ENCODE measurements at places on chromosomes 3 and 15.

GRCh38 chr3:125602752-125603649 lies 7.7 kb upstream of the OSBPL11 start:
- no peak for DNase-seq

GRCh38 chr3:131194816-131195215 lies 168.1 kb downstream of the NEK11 start:
- DNase-seq, result no peak

DNA sequence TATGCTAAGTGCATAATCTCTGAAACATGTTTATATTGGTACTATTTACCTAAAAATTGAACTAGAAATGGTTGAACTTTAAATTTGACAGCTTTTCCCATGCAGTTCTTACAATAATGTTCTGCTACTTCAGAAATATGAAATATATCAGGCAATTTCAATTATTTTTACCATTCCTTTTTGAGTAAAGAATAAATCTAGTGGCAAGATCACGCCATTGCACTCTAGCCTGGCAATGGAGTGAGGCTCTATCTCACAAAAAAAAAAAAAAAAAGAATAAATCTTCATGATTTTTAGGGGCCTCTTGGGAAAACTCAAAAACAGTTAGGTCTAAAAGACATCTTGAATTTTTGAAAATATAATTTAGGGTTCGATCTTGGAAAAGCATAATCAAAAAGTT lies 10.6 kb upstream of the DNAAF4 start:
- no peak for DNase-seq

DNA sequence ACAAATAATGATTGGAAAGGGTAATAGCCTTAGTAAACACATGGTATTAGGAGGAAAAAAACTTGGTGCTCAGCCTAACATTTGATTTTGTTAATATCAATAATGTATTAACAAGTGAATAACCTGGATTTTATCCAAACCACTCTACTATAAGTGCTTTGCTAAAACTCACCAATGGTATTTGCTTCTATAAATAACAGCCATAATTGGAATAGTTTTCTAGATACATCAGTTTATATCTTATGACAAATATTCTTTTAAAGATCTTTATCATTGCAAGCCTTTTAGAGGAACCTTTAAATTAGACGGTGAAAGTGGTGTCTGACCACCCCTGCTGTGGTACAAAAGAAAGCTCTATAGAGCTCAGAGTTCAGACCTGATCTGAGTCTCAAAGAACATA lies 123.9 kb downstream of the SHOX2 start:
- DNase-seq, result no peak

GRCh38 chr3:55661141-55661540 lies 174.0 kb upstream of the WNT5A start:
- DNase-seq, result no peak

DNA sequence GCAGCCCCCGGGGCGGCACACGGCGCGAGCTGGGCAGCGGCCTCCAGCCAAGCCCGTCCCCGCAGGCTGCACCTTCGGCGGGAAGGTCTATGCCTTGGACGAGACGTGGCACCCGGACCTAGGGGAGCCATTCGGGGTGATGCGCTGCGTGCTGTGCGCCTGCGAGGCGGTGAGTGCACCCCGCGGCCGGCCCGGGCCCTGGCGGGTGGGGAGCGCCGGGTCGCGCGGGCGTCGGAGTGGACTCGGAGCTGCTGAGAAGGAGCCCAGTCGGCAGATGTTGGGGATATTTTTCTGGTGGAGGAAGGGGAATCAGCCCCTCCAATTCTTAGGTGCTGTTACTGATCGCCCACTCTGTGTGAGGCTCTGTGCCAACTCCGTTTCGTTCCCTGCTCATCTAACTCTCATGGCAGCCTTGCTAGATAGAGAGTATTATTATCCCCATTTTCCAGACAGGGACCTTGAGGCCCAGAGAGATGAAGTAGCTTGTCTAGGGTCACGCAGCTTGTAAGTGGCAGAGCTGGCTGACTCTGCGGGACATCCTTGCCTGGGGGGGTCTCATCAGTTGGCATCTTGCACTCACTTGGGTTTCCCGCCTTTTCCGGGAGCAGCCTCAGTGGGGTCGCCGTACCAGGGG lies 890 bp downstream of the CHRD start:
- DNase-seq, result no peak

- DNase-seq, result peak; percentile 30
These were observed at the start of gene ZBTB38 for GRCh38 chr3:141368062-141368924. ZBTB38 (plus strand) TSS chr3:141368504; CDS start chr3:141442389, 73,885 bp downstream.

DNA sequence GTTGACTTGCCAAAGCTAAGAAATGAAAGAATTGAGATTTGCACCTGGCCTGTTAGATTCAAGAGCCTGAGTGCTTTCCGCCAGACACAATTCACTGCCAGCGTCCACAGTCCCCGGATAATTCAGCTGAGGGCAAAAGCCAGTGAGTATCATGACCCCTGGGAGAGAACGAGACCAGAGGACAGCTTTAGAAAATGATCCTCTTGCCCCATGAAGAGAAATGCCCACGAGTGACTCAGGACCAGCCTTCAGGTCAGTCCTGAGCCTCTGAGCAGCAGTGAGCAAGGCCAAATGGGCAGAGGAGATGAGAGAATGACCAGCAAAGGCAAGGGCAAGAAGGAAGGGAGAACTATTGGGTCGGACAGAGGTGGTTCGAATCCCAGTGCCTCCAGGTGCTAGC lies 273.5 kb downstream of the FAM43A start:
- DNase-seq, result no peak

- no peak for DNase-seq
These were observed 41.3 kb downstream of the CHDH start for GRCh38 chr3:53804697-53805462.

DNA sequence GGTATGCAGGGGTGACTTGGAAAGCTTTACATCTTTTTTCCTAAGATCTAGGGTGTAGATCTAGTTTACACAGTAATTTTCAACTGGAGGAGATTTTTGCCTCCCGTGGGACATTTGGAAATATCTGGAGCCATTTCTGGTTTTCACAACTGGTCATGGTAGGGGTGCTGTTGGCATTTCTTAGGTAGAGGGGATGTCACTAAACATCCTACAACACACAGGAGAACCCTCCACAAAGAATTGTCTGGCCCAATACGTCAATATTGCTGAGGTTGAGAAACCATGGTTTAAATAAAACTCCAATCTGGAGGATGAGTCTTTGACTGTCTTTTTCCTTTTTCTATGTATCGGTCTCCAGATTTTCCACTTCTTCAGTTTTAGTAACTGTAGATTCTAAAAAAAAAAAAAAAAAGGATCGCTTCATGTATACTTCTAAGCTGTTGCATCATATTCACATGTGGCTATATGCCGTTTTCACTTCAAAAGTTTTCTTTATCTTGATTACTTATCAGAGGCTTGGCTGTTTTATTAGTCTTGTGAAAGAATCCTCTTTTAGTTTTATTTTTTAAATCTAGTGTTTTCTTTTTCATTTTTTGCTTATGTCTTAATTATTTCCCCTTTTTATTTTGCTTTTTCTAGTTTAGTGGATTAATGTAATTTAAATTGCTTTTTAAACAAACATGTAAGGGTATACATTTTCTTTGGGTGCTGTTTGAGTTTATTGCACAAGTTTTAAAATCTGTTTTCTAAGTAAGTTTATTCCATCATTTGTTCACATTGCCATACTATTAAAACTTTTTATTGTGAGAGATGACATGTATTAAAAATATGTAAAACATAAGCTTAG lies 21.2 kb downstream of the UBE2Q2 start:
- DNase-seq, result no peak

DNA sequence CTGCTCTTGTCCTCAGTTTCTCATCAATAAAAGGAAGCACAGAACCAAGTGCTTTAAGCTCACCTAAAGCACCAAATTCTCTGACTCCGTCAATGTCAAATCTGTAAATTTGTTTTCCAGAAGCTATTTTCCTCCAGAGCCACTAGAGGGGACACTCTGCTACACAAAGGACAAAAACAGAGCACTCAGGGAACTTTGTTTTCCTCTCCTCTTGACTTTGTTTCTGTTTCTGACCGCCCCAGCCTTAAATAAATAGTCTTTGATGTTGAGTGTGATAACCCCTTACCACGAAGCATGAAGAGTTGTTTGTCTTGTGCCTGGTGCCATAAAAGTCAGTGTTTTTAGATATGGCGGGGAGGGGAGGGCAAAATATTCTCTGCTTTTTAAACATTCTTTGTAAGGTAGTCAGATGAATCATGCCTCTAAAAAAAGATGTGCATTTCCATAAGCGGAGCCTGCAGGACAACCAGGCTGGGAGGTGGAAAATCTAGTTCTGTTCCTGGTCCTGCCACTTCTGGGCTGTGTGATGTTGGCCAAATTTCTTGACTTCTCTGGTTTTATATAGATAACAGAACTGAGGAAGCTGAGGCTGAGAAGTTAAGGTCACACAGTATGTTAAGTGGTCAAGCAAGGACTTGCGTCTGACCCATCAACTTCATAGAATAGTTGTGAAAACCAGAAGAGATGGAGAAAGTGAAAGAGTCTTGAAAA lies 7.3 kb upstream of the ZBTB38 start:
- no peak for DNase-seq

GRCh38 chr3:76039431-76039830 lies 254.1 kb upstream of the ZNF717 start:
- DNase-seq, result no peak

DNA sequence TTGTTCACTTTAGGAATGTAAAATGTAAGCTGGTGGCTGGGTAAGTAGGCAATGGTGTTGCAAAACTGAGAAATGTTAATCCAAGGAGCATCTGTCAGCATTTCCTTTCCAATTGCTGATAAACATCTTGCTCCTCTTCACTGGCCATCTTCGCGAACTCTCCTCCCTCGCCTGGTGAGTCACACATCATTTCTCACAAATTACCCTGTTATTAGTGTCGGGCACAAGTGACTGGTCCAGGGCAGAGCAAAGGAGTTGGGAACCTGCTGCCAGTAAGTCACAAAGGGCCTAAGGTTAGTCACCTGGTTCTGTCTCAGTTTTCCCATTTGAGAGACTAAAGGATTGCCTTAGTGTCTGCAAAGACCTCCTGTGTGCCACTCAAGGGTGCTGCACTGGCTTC lies 13.0 kb downstream of the CERS3 start:
- DNase-seq, result no peak

- DNase-seq, result no peak
These were observed 65.4 kb downstream of the KCNH8 start for GRCh38 chr3:19213603-19214220.
